ENCODE measurements at places on chromosomes 11 and 22. TPM values are rescaled to one million over a fixed set of nuclear protein-coding genes. Genes with fewer than 3 reads are reported as not detected.

YIF1A gene
- total RNA-seq, result 108 TPM

SCUBE1 gene
- total RNA-seq, result 0.30 TPM

CASP5 gene
- total RNA-seq, result not detected

IL17REL gene
- under 0.01 TPM for total RNA-seq

DCHS1 gene
- total RNA-seq, result 23.9 TPM

CPT1B gene
- 0.60 TPM for total RNA-seq

KCNE3 gene
- 0.27 TPM for total RNA-seq

ESAM gene
- 317 TPM for total RNA-seq

CHCHD10 gene
- 8.1 TPM for total RNA-seq

PICALM gene
- total RNA-seq, result 154 TPM

TYR gene
- total RNA-seq, result not detected

MFRP gene
- 0.07 TPM for total RNA-seq

SLC7A4 gene
- total RNA-seq, result not detected

ISX gene
- not detected for total RNA-seq

OR5P2 gene
- not detected for total RNA-seq

LUZP2 gene
- not detected for total RNA-seq

ARHGAP8 gene
- total RNA-seq, result not detected

GRM5 gene
- total RNA-seq, result 0.07 TPM

DDX10 gene
- total RNA-seq, result 25.8 TPM

GAL3ST3 gene
- total RNA-seq, result not detected

UPK3A gene
- total RNA-seq, result not detected

CHRNA10 gene
- total RNA-seq, result not detected

MPZL2 gene
- total RNA-seq, result 135 TPM

SCGB2A2 gene
- not detected for total RNA-seq

ROM1 gene
- total RNA-seq, result 7.3 TPM

All from mammary microvascular endothelial cell (primary cell).